Renal cortical epithelial cell (primary cell): ENCODE measurements at places on chromosomes 2 and 18.

DNA sequence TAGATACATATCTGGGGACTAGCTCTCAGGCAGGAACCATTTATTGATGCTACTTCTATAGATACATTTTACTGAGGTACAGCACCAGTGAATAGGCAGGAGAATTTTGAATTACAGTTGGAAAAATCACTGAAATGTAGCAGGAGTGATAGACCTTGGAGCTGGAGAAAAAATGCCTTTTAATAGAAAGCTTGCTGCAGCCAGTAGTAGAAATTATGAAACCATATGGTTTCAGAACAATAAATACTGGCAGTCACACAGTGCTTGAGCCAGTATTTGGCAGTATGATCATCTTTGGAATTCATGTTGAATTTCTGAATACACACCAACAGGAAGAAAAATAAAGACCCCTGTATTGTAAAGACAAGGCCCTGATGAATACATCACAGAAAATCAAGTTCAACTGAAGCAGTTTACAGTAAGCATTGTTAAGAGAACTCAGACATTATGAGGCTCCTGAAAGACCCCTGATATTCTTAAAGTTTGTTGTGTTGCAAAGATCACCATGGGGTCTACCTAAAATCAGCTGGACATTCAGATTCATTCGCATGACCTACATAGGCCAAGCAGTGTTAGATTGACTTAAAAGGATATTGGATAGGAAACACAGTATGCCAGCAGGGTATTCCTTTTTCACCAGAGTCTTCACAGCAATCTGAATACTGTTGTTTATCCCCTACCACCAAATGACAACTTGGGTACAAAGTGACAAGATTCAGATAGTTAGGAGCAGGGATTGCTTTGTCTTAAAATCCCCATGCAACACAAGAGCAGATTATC is 139.0 kb downstream of the EHBP1 start:
- no peak for DNase-seq

- peak; percentile 99 for DNase-seq
Observed at GRCh38 chr18:9743200-9744016, 35.3 kb downstream of the RAB31 start.

- no peak for DNase-seq
Observed at GRCh38 chr2:25316101-25316500, 25.6 kb downstream of the DNMT3A start.

DNA sequence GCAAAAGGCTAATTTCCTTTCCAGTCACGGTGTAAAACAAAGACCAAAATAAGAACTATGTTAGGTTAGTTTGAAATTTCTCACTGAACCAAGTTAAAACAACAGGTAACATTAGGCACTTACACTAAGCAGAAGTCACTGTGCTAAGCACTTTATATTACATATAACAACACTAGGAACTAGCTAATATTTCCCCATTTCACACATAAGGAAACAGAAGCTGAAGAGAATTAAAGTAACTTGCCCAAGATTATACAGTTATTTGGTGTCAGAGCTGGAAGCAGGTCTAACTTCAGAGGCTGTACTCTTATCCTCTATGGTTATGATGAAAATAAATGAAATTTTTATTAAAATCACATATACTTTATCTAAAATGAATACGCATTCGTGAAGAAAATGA is 5.9 kb downstream of the ITSN2 start:
- no peak for DNase-seq

GRCh38 chr2:194696690-194697089 is 960.3 kb upstream of the SLC39A10 start:
- DNase-seq = no peak

- DNase-seq = no peak
Observed at GRCh38 chr2:239224955-239225354, 175.9 kb downstream of the HDAC4 start.

GRCh38 chr2:18435426-18436037 is 124.9 kb downstream of the RDH14 start:
- DNase-seq = peak; percentile 62

- DNase-seq = no peak
Observed at GRCh38 chr18:34189656-34190435, 34.9 kb downstream of the NOL4 start.

DNA sequence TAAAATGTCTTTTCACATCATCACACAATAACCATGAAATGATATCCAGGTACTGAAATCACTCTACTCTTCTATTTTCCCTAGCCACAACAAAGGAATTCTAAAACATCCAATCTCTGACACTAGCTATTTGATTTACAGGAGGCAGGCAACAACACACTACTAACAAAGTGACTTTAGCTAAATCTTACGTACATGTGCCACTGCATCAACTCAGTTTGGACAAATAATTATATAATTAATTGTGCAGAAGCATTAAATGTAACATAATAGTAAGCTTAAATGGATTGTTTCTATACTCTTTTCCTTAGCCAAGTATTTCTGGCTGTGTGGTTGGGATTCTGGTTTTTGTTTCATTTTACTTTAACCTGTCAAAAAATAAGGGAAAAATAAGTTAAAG is 192.4 kb downstream of the AFF3 start:
- DNase-seq = no peak

- peak; percentile 25 for DNase-seq
Observed at GRCh38 chr2:235433860-235434259, 60.0 kb upstream of the AGAP1 start.

- DNase-seq = no peak
Observed at GRCh38 chr2:199378948-199379650, 78.6 kb downstream of the SATB2 start.

DNA sequence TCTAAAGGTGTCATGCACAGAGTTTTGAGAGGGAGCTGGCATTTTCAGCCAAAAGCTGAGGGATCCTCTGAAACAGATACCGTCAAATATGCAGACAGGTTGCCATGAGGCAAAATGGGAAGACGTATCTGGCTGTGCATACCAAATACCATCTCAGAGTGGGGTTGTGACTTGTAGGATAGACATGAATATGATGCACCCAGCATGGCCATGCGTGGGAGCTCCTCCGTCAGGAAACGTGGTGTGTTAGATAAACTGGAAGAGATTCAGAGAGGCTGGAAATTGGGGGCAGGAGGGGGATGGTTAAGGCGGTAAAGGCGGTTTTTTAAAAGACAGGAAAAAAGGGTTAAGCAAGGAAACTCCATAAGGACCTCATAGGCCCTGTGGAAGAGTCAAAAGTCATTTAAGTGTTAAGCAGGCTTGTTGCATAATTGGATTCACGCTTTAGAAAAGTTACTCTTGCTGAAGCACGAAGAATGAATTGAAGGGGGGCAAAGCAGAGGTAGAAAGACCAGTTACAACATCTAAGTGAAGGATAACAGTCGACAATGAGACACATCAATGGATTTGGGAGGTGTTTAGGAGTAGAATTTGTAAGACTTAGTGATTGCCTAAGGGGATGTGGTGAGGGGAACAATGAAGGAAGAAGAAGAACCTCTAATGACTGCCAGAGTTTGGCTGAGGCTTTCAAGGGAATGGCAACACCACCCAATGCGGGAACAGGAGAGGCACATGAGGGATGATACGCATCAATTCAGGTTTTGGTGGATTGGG is 139.6 kb upstream of the CTAGE1 start:
- peak; percentile 62 for DNase-seq

GRCh38 chr2:195238826-195239225 is 418.2 kb upstream of the SLC39A10 start:
- DNase-seq = no peak

GRCh38 chr2:68693951-68694350 is 40.7 kb upstream of the ARHGAP25 start:
- DNase-seq = no peak

DNA sequence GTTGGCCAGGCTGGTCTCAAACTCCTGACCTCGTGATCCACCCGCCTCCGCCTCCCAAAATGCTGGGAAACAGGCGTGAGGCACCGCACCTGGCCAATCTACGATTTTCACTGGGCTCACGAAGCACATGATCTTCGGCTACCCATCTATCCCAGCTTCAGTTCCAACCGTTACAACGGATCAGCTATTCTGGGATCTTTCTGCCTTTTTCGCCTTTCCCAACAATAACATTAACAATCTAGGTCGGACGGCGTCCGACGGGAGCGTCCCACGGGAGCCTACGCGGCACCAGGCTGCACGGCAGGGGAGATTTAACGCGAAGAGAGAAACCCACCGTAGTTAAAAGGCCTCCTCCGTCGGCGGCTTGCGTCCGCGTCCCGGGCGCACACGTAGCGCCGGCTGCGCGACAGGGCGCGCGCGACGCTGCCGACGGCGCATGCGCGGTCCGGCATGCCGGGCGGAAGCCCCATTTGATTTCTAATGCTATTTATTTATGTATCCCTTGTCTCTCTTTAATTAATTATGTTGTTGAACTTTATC is at the start of gene MSL3B:
MSL3B (minus strand) TSS at position 394 of the 540 bp plus-strand sequence.
- no peak for DNase-seq

DNA sequence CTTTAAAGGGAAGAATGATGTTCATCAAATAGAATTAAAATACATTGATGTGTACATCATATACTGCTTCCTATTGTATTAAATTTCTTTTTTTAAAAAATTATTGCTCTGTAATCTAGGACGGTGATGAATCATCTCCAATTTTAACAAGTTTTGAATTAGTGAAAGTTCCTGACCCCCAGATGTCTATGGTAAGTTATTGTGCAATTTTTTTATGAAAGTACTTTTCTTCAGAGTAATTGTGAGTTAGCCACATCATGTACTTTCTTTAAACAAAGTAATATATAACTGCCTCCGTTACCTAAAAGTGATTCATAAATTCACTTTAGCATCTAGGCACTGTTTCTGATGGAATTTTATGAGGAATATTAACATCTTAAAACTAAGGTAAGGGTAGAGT is 38.1 kb downstream of the PIK3C3 start:
- DNase-seq = no peak
